WTC11 (cell line): ENCODE measurements at places on chromosomes 5 and 9. TPM values are rescaled to one million over a fixed set of nuclear protein-coding genes. Genes with fewer than 3 reads are reported as not detected.

TMEM8B gene
- 9.5 to 10.8 TPM (median 10.2 TPM) in 3 replicates for total RNA-seq

OLFML2A gene
- total RNA-seq, result 6.7 to 11.6 TPM (median 11.2 TPM) in 3 replicates

PDZD2 gene
- 7.1 to 11.4 TPM (median 7.5 TPM) in 3 replicates for total RNA-seq

GRM6 gene
- 0.05 to 0.33 TPM in 2 of 3 replicates, not detected in the other for total RNA-seq

DNA sequence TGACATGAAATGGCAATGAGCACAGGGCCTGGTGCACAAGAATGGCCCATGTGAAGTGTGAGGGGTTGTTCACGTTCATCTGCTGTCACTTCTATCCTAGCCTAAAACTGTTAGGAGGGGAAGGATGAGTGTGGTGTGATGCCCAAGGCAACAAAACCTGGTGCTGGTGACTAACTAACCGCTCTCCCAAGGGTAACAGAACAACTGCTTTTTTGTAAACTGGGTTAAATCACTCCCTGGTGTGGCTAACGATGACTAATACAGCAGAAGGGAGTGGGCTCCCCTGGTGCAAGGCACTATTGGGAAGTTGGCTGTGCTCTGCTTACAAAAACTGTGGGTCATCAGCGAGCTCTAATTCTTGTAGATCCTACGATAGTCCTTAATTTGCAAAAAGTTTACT is 103.2 kb upstream of the VCAN start:
- DNase-seq, result no peak

- DNase-seq, result no peak
These were observed 31.5 kb downstream of the HMHB1 start for GRCh38 chr5:143843461-143843860.

DNA sequence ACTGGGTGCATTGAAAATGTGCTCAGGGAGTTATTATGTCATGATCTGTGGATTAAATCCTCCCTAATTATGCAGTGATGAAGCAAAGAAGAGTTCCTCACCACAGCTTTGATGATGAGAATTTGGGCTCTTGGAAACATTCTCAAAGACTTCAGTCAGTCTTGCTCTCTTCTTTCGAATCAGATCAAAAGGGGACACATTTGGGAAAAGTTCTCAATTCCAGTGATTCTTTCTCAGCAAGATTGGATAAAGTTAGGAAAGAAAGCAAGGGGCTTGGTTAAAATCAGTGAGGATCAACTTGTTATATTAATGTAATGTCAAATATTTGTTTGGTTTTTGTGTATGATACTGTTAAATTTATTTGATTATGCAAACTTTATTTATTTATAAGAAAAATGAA is 411.3 kb upstream of the ACTBL2 start:
- no peak for DNase-seq

GRCh38 chr5:157308836-157309465 is 43.0 kb downstream of the CYFIP2 start:
- no peak for DNase-seq

GRCh38 chr5:39992617-39993202 is 567.9 kb upstream of the DAB2 start:
- DNase-seq, result no peak

- no peak for DNase-seq
These were observed 94.2 kb downstream of the PCSK1 start for GRCh38 chr5:96338624-96339415.

GRCh38 chr5:124713595-124713994 is 32.8 kb downstream of the ZNF608 start:
- no peak for DNase-seq

DNA sequence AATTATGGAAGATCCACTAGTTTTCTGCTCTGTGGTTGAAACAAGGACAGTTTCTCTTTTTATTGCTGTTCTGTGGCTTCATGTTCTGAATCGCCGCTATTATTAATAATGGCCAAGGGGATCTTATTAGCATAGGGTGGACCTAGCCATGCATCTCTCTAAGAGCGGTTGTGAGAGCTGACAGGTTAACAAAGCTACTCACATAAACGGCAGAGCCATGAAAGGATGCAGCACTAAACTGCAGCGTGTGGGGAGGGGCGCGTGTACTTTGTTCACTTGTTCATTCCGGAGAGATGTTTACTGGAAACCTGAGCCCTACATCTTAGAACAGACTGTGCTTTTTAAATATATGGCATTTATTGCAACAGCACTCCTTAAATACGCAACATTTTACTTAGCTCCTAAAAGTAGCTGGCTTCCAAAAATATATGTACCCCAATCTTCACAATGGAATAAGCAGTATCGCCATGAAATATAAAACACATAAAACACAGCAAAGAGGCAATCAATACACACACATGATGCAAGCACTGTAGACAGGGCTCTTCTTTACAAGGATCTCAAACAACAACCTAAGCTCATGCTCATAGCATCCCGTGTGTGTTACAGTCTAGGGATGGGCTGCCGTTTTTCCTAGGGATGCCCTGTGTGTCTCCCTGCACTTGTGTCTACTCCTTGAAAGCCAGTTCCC is 424.6 kb downstream of the MED10 start:
- no peak for DNase-seq

- DNase-seq, result no peak
These were observed 183.9 kb upstream of the POU5F2 start for GRCh38 chr5:93925321-93925720.

- peak; percentile 17 for DNase-seq
These were observed 4.0 kb downstream of the PAPPA start for GRCh38 chr9:116157436-116158138.

DNA sequence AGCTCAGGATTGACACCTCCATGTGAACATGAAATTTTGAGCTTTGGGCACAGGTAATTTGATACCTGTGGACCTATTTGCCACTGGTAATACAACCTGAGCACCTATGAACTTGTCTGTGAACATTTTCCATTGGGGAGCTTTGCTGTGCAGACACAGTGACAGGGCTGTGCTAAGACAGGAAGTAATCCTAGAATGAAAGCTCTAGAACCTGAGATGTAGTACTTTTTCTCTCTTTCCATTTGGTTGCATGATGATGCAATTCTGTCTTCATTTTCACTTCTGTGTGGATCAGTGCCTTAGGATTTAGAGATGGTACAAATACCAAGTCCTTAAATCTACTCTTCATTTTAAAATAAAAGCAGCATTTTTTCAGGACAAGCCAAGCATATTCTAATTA is 216.9 kb downstream of the NR3C1 start:
- DNase-seq, result no peak

GRCh38 chr5:120368923-120369715 is 95.0 kb upstream of the PRR16 start:
- peak; percentile 19 for DNase-seq

GRCh38 chr5:140145818-140146522 is 20.2 kb downstream of the IGIP start:
- DNase-seq, result peak; percentile 71

- DNase-seq, result no peak
These were observed 2.0 kb upstream of the RXFP3 start for GRCh38 chr5:33934176-33934575.
